Hepatic stellate cell (primary cell): ENCODE measurements at places on chromosomes 16 and 17.

- no peak for DNase-seq
Measured at GRCh38 chr17:50558091-50558490, 2.4 kb upstream of the CACNA1G start.

- no peak for DNase-seq
Measured at GRCh38 chr16:73355981-73356380, 308.1 kb upstream of the ZFHX3 start.

DNA sequence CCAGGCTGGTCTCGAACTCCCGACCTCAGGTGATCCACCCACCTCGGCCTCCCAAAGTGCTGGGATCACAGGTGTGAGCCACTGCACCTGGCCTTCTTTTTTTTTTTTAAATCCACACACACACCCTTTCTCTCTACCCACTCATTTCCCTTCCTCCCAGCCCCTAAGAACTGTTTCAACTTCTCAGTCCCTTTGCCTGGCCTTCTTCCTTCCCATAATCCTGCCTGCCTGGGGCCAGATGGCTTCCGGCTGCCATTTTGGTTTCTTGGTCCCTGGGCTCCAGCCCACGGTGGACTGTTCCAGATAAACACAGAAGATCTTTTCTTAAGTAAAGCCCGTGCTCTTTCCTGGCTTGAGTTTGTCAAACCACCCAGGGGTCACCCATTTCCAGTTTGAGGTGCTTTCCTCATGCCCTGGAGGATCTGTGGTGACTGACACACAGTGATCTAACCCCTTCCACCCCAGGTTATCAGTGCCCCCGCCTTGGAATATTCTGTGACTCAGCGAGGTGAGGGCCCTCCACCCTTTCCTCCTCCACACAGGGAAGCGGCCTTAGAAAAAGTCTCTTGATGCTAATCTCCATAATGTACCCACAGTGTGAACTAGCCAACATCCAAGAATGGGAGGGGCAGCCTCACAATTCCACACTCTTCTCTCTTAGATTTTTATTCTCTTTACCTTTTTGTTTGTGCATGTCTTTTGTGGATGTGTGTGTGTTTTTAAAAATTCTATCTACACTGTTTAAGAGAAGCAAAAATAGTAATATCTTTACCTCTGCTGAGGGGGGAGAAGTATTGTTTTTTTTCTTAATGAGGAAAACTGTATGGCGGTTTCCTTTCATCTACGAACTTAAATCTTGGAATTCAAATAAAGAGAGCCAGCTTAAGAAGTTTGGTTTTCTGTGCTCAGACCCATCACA lies 60.0 kb downstream of the CRISPLD2 start:
- no peak for DNase-seq

- no peak for DNase-seq
Measured at GRCh38 chr17:21191698-21192097, 22.3 kb downstream of the TMEM11 start.

- no peak for DNase-seq
Measured at GRCh38 chr17:8892338-8892690, 24.8 kb upstream of the PIK3R6 start.

GRCh38 chr16:62978451-62978850 lies 942.2 kb upstream of the CDH8 start:
- DNase-seq = no peak

DNA sequence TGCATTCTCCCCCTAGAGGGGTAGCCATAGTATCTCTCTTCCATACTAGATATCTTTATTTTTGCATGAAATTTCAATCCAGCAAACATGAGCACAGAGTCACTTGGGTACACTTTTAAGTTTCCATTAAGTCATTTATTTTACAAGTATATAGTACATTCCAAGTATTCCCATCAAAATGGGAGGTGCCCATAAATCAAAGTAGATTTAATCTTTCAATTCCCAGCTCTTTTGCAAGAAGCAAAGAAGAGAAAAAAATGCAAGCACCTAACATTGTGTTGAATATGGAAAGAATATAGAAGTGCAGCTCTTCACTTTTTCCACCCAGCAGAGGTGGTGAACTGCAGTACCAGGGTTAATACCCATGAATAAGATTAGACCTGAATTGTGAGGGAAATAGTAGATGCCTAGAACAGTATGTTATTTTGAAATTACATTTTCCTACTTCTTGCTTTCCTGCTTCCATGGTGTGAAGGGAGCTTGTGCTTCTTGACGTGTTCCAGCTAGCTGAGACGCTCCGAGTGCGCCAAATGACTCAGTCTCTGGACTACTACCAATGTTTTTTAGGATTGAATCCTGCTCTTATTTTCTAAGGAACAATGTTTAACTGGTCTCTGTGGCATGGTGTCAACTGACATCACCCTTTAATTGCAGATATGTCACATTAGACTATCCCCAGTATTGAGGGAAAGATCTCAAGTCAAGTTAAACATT lies 151.1 kb upstream of the MAF start:
- no peak for DNase-seq

DNA sequence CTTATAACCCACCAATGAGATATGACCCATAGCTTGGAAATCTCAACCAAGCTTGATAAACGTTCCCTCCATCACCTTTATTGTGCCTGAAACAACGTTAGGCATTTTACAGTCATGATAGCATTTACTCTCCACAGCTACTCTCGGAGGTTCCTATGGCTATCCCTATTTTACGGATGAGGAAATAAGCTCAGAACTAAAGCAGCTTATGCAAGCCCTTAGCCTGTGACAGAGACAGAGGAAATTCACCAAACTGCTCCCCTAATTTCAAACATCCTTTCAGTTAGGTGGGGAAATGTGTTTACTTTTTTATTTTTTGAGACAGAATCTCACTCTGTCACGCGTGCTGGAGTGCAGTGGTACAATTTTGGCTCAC lies 18.7 kb downstream of the DCUN1D3 start:
- no peak for DNase-seq

DNA sequence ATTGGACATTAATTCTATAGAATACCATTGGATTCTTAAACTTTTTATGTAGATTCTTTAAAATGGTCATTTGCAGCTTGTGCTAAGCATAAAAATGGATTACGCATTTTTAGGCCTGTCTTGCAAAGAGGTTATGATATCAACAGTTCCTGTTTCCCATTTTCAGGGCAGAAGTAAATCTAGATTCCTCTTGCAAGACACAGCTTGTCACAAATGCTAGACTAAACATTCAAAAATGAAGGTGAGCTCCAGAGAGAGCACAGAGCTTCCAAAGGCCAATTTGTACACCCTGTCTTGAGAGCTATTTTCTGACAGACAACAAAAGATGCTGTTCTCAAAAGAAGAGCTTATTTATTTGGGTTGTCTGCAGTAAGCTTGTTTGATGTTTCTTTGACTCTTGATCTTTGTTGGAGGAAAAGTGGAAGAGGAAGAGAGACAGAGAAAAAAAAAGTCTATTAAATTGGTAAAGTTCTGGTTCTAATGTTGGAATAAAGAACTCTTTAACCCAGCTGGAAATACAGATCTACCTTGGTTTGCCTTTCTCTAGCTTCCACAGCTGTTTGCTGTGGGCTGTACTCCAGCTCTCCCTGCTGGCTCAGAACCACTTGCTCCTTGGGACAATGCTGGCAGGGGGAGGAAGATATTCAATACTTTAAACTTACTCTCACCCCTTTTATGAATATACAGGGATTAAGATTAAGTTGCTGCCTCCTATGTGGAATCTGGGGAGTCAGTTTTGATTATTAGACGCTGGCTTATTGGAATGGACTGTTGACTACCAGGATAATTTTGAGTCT lies 651.8 kb downstream of the CDH11 start:
- DNase-seq = no peak

- DNase-seq = no peak
Measured at GRCh38 chr17:80818871-80819270, 172.8 kb upstream of the CHMP6 start.

- DNase-seq = no peak
Measured at GRCh38 chr17:64393000-64393402, 2.3 kb upstream of the PECAM1 start.

GRCh38 chr17:4535667-4536258 lies 19.4 kb downstream of the MYBBP1A start:
- DNase-seq = no peak

- DNase-seq = no peak
Measured at GRCh38 chr17:59338498-59338897, 7.0 kb downstream of the YPEL2 start.

DNA sequence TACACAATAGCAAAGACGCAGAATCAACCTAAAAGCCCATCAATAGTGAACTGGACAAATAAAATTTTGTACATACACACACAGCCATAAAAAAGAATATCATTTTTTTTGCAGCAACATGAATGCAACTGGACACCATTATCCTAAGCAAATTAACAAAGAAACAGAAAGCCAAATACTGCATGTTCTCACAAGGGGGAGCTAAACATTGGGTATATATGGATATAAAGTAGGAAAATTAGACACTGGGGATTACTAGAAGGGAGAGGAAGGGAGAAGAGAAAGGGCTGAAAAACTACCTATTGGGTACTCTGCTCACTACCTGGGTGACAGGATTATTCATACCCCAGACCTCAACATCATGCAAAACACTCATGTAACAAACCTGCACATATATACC lies 28.2 kb downstream of the ADAMTS18 start:
- no peak for DNase-seq

DNA sequence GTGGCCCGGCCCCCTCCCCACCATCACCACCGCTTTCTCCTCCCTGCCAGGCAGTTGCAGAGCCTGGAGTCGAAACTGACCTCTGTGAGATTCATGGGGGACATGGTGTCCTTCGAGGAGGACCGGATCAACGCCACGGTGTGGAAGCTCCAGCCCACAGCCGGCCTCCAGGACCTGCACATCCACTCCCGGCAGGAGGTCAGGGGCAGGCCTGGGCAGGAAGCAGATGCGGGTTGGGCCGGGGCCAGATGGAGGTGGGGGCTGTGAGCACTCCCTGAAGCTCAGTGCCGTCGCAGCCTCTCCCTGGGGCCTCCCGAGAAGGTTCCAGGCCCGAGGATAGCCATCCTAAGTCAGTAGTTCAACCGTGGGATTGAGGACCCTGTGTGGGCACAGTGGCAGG lies 14.2 kb upstream of the ADGRG3 start:
- no peak for DNase-seq

DNA sequence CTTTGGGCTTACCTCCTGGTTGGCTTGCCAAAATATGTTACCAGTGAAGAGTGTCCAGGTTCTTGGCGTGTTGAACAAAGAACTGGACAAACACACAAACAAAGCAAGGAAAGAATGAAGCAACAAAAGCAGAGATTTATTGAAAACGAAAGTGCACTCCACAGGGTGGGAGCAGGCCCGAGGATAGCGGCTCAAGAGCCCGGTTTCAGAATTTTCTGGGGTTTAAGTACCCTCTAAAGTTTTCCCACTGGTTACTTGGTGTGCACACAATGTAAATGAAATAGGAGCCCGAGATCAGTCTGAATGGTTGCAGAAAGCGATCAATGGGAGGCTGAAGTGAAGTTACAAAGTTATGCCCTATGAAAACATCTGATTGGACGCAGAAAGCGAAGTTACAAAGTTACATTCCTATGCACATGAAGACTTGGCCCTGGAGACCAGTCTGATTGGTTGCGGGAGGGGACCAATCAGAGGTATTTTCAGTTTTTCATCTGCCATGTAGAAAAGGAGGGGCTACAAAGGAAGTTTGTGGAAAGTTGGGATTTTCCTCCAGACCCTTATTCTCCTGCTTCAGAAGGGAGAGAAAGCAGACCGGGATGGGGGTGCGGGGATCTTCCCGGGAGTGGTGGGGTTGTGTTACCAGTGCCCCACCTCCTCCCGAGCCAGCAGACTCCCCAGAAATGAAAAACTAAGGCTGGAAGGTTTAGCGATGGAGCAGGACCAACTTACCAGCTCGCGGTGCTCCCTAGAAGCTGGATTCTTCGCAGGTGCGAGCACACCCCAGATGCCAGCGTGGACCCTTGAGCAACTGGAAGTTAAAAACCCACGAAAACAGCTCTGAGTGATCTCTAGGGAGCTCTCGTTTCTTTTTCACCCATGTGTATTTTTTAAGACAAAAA lies at the start of gene SLFN12:
Gene SLFN12, minus strand, starts transcription at position 325 of the 899 bp plus-strand sequence. CDS start 9,472 bp downstream, outside the sequence.
- peak; percentile 78 for DNase-seq

DNA sequence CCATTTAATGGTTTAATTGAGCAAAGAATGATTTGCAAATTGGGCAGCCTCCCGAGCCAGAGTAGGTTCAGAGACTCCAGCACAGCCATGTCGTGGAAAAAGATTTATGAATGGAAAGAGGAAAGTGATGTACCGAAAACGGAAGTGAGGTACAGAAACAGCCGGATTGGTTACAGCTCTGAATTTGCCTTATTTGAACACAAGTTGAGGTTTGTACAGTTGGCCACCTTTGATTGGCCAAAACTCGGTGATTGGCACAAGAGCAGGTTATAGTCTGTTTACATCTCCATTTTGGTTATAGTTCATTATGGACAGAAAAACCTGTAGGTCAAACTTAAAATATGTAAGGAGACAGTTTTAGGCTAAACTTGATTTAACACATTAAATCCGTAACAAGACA lies 44.5 kb downstream of the TENT4B start:
- no peak for DNase-seq

GRCh38 chr16:58638148-58639036 lies 8.8 kb upstream of the CNOT1 start:
- DNase-seq = peak; percentile 78

DNA sequence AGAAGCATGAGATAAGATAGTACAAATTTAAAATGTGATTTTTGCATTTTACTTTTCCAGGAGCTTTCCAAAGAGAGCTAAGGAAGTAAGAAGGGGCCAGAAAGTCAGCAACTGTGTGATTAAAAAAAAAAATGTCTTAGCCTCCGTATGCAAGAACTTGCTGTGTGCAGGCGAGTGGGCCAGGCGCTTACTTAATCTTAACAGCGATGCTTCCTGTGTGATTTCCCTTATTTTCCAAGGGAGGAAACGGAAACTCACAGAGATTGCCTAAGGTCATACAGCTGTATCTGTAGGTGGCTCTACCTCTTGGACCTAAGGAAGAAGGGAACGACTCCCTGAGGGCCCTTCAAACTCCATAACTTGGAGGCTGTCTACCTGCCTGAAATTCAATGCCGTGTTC lies 11.1 kb downstream of the HS3ST3B1 start:
- DNase-seq = no peak

GRCh38 chr16:23948949-23949411 lies 113.2 kb downstream of the PRKCB start:
- no peak for DNase-seq

DNA sequence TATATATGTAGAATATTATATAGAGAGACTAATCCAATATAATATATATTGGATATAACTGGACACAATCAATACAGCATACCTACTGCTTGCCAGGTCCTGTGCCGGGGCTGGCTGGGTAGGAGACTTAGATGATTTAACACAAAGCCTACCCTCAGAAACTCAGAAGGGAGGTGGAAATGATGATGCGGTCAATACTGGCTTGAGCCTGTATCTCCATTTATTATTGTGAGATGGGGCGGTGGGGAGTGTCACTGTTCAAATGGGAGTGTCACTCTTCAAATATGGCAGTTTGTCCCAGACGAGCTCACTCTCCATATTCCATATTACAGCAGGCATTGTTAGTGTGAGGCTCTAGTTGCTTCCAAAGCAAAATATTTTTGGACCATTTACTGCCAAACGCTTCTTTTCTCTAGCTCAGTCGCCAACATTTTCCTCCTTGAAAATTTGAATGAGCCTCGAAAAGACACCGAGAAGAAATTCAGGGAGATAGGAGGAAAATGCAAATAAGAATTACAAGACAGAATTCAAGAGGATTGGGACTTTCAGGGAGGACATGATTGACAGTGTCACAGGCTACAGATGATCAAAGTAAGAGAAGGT lies 70.7 kb downstream of the WSCD1 start:
- no peak for DNase-seq
